ENCODE measurements at places on chromosomes 3 and 15.

DNA sequence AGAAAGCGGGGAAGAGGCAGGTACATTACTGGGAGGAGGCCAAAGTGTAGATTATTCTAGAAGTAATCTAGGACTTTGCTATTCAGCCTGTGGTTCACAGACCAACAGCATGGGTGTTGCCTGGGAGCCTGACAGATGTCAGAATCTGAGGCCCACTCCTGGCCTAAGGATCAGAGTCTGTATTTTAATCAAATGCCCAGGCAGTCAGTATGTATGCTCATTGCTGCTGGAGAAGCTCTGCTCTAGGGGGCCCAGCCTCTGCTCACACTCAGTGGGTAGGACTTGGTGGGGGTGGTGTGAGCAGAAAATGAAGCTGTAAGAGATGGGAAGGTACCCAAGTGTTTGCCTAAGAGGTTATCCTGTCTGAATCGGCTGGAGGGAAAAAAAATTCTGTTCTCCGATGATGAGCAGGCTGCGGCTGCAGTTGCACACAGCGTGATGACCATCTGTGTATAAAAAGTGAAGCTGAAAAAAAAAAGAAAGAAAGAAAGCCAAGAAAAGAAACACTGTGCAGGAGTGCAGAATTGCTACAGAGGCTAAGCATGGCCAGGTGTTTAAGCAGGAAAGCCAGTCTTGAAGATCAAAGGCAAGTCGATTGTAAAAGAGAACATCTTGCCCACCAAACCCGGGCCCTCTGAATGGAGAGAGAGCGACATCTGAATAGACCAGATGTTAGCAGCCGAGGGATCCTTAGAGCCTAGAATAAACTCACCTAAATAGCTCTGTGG, 65.2 kb downstream of the EIF4E3 start:
- no peak for DNase-seq

DNA sequence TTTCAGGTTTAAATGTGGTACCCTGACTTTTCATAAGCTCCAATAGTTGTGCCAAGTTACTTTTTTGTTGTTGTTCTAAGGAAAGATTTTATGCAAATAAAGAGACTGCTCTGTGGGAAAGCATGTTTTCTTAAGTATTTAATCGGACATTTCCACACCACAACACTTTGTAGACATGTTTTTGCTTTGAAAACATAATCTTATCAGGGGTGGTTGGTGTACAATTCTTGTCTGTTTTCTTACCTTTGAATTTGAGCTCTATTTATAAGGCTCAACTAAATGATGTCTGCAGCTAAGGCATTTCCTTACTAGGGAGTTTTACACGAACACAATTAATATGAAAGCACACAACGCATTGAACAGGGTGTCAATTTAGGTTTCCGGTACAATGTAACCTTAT, 81.5 kb upstream of the CDIN1 start:
- DNase-seq = no peak

GRCh38 chr15:38818157-38818790, 253.7 kb upstream of the RASGRP1 start:
- no peak for DNase-seq

- no peak for DNase-seq
Measured at GRCh38 chr3:63479661-63480035, 172.8 kb upstream of the SNTN start.

Data from stimulated activated CD4-positive, alpha-beta T cell treated with anti-CD3 and anti-CD28 coated beads, Interleukin-15, amount 100 ng/mL, for 24 hours (primary cell).